ENCODE measurements at places on chromosomes 5 and 9.

DNA sequence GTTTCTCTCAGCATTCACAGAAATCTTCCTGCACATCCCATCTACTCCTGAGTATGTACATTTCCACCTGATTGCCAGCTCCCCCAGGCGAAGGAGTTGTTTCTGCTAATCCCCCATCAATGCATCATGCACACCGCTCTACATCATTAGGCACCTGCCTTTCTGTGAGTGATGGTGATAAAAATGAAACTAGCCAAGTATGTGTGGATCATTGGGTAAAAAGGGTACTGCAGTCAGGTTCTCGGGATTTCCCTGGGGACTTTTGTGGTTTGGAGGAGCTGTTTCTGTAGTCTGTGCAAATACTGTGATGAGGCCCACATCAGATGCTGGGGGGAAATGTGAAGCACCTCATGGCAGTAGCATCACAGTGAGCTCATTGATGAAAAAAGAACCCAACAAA, 30.4 kb downstream of the CAMK4 start:
- DNase-seq = peak; percentile 23

GRCh38 chr5:37088009-37088408, 161.2 kb downstream of the CPLANE1 start:
- no peak for DNase-seq

- DNase-seq = no peak
Observed at GRCh38 chr5:61295365-61295764, 36.7 kb upstream of the ZSWIM6 start.

DNA sequence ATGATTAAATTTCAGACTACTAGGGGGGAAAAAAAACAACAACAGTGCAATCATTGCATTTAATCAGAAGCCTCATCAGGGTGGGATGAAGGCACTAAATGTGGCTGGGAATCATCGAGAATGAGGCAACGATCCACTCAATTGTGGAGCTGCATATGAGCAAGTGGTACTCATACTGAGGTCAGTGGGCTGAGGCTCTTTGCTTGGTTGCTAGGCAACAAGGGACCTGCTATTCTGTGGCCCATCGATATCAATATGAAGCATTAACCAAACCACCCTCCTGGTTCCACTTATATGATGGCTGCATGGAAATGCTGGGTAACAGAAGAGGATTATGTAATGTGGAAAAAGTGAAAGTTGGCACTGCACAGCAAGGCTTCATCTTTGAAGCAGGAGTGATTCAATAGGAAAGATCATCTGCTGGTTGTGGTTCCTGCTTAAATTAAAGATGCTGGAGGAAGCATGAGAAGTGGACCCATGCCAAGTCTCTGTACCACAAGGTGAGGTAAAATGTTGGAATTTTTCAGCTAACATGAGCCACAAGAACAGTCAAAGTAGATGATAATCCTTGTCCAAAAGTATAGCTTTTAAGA, 159.8 kb upstream of the HMHB1 start:
- DNase-seq = no peak

- DNase-seq = no peak
Observed at GRCh38 chr9:124029617-124030016, 18.0 kb downstream of the LHX2 start.

DNA sequence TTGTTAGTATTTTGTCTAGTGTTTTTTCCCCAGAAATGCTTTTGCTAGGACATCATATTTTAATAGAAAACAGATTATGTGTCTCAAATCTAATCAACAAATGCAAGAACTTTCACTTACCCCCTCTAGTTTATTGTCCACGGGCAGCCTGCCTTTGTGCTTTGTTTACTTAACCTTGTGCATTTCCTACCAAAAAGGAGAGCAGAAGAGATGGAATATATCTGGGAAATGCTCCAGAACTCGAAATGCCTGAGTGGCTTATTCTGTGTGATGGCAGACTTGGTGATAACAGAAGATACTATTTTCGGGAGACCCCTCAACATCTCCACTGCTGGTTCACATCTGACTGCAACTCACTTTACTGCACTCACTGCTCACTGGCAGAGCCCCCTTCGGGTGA, 33.3 kb upstream of the SPDL1 start:
- DNase-seq = no peak

DNA sequence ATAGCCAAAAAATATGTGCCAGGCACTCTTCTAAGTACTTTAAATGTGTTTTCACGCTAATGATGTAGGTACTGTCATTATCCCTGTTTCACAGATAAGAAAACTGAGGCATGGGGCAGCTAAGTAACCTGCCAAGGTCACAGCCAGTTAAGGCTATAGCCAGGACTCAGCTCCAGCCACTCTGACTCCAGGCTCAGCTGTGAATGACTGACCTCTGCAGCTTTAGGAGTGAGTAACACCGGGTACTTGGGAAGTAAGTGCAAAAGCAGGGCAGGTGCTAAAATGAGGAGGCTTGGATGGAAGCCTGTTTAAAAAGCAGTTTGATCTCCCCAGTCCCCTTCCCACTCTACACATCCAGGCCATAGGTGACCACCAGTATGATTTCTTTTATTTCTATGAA, 10.6 kb upstream of the SHC3 start:
- no peak for DNase-seq

GRCh38 chr5:168320805-168321204, 29.4 kb downstream of the WWC1 start:
- DNase-seq = no peak

DNA sequence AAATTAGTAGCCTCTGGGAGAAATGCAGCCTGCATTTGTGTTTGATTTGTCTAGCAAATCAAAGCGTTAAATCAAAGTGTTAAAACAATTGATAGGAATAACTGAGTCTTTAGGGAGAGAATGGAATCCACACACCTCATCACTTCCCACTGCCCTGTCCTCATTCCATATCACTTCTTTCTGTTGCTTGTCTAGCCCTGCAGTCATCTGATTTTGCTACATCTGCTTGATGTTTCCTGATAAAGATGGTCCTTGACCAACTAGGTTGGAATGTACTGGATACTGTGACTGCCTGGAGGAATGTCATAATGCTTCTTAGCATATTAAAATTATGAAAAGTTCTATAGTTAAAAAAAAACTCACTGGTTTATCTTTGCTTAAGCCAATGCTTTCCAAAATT, 119.9 kb downstream of the DOCK2 start:
- no peak for DNase-seq

GRCh38 chr5:133081703-133082102, 29.9 kb downstream of the HSPA4 start:
- no peak for DNase-seq

- DNase-seq = no peak
Observed at GRCh38 chr5:111730659-111731382, 26.2 kb downstream of the NREP start.

DNA sequence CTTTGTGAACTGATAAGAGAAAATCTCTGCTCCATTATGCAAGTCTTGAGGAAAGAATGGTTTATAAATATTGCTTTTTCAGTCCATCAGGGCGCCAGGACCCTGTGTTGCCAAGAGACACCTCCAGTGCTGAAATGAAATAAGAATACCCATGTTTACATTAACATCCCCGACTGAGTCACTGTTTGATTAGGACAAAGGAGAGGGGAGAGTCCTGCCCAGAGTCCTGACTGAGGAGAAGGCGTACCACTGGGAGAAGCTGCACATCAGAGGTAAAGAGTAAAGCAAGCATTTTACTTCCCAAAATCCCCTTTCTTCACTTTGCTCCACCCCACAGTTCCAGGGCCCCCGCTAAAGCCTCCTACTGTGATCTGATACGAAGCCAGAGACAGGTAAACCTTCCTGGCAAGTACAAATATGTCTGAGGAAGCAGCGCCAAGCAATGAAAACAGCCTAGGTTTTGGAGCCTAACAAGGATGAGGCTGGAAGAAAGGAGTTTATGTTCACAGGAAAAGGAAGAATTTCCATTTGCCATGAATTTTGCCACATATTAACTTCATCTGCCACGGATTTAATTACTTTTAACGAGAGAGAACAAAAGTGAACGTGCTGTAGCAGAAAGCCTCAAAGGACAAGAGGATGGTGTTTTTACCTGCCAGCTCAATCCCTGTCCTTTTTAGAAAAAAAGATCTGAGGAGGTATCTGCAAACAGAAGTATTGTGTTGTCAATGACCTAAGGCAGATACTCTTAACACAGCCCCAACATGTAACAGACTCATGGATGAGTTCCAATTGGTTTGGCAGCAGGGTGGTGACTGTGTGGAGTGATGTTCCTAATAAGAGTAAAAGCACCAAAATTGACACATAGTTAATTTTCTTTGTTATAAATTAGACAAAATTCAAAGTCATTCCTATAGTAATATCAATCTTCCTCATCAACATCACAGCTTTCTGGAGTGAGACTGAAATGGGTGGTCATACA, 209.4 kb upstream of the TLE4 start:
- DNase-seq = no peak

GRCh38 chr5:107302441-107302840, 368.3 kb downstream of the EFNA5 start:
- DNase-seq = no peak

GRCh38 chr5:141734501-141735229, 52.6 kb upstream of the ARAP3 start:
- DNase-seq = no peak

- no peak for DNase-seq
Observed at GRCh38 chr5:10355071-10355889, 1.8 kb downstream of the MARCHF6 start.

GRCh38 chr9:33868440-33868973, 51.5 kb downstream of the UBE2R2 start:
- no peak for DNase-seq

GRCh38 chr9:134200730-134201129, 36.4 kb upstream of the RNU6ATAC start:
- DNase-seq = no peak

GRCh38 chr5:180974612-180975315, 13.9 kb upstream of the BTNL3 start:
- DNase-seq = no peak

DNA sequence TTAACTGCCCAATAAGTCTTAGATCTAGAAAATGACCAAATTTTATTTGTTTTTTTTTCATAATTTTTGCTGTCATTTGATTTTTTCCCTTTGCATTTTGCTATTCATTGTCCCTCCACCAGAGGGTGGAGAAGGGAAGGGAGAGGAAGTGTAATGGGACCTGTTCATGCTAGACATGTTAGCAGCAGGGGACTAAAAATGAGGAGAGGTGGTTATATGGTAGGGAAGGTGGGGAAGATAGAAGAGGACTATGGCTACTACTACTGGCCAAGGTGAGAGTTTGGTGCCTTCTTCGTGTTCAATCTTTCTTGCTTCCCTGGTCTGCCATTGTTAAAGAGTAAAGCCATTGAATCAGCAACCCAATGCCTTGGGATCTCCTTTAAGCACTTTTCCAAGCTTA, 6.4 kb downstream of the GRIA1 start:
- DNase-seq = no peak

DNA sequence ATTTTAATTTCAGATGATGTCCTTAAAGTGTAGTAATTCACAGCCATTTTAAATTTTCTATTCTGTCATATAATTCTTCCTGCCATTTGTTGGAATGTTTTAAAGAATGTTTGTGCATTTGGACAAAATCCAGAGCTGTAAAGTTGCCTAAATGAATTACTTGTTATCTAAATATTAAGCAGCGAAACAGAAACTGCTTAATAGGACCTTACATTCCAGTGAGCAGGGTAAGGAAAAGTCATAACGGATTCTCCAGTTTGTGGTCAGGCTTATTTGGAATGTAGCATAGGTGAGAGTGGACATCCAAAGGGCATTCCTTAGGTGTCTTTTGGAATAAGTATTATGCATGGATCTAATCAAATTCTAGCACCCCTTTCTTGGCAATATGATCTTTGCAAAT, 410.4 kb upstream of the PTPRD start:
- no peak for DNase-seq

DNA sequence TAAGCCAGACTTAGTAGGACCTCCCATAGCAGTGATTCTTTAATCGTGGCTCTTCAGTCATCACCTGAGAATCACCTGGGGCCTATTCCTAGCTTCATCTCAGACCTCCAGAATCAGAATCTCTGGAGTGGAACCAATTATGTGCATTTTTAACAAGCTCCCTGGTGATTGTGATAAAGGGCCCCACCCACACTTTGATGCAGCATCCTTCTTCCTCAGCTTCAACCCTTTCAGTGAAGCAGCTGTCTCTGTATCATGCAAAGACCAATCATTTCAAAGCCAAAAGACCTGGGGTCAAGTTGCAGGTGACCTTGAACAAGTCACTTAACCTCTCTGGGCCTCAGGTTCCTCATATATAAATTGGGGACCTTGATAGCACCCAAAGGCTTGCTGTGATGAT, 17.1 kb downstream of the FBXO10 start:
- DNase-seq = no peak

- DNase-seq = no peak
Observed at GRCh38 chr5:56973473-56973872, 21.6 kb upstream of the MIER3 start.

DNA sequence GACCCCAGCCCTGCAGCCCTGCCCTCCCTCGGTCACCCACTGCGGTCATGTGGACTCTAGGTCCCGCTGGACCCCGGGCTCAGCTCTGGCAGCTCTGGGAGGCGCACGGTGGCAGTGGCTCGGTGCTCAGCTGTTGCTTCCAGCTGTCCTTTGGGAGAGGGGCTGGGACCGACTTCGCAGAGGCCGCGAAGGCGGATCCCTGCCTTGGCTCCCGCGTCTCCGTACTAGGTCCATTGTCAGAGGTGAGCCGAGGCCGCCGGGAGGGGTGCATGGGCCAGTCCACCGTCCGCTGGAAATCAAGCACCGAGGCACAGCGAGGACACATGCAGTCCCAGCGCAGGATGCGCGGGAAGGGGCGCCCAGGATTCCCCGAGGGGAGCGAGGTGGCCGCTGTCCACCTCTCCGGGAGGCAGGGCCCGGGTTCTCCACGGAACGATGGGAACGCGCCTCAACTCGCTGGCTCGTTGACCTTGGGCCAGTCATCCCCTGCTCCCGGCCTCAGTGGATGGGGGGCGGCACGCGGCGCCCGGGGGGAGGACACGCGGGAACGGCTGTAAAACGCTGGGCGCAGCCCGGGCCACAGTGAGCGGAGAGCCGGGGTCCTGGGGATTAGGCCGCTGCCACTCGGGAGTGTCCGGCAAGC, 732 bp downstream of the GBGT1 start:
- no peak for DNase-seq

DNA sequence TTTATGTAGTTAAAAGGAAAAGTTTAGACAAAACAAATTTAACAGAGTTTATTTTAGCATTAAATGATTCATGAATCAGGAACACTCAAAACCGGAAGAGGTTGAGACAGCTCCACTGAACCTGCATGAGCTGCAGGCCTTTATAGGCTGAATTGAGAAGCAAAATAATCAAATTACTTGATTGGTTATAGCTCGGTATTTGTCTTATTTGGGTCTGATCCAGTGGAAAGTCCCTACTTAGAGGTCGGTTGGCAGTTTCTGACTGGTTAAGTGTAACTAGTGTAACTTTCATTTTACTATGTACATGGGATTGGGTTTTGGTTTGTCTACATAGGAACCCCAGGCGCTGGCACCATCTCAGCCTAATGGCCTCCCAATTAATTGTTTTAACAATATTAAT, 74.1 kb upstream of the PIK3R1 start:
- no peak for DNase-seq

DNA sequence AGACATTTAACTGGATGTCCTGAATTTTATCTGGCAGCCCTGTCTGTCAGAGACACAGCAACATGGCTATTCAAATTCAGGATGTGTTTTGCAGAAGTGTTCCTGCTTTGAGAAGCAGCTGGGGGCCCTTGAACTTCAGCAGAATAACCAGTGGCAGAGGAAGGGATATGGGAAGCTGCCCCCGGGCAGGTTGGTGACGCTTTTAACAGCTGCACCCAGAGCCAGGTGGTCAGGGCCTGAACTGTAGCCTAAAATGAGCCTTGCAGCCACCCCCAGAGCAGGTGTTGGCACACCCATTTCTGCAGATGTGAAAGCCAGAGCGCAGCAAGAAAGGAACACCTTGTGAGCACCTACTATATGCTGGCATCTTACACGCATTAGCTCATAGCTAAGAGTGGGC, 128.7 kb upstream of the BOD1 start:
- DNase-seq = no peak
